Anterior cingulate cortex (tissue), 58 donors: ENCODE measurements at places on chromosomes 3 and 15.

DNA sequence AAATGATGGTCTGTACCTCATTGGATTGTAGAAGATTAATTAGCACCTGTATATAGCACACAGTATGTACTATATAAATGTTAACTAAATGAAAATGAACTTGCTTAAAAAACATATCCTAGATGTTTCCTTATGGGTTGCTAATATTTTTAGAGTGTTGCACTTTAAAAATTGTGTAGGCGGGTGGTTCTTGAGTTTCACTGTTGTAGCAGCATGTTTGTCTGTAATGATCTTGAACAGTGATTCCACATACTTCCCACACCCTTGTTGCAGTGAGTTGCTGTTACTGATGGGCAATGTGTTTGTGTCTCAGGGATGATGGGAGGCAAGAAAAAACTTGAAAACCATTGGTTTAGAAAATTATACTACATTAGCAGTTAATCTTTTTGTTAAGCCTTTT is 22.0 kb downstream of the USP3 start:
- DNase-seq = no peak

- no peak for DNase-seq
Measured at GRCh38 chr15:92584105-92584504, 71.5 kb downstream of the FAM174B start.

DNA sequence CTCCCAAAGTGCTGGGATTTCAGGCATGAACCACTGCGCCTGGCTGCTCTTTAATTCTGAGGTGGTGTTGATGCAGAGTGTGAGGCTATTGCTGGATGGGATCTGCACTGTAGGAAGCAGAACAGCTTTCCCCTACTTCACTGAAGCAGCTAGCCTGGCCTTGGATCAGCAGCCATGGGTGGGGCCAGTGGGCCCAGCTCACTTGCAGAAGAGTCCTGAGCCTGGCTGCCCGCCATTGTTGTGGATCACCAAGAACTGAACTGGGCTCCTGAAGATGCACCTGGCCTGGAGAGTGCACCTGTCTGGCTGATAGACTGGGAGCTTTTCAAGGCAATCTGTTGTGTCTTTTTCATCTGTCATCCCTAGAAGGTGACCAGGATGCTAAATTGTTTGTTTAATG is 11.9 kb downstream of the TLNRD1 start:
- DNase-seq = no peak

GRCh38 chr15:22253676-22254408 is 173.5 kb downstream of the OR4M2 start:
- no peak for DNase-seq

DNA sequence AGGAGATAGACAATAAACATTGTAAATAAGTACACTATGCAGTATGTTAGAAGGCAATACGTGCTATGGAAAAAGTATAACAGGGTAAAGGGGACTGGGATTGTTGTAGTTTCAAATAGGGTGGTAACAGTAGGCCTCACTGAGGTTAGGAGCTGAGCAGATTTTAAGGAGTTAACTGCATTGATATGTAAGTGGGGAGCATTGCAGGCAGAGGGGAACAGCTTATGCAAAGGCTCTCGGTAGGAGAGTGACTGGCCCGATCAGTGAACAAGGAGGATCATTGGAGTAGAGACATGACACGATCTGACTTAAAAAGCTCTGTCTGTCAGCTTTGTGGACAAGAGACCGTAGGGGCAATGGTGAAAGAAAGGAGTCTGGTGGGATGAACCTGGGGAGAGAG is 46.8 kb downstream of the PCCB start:
- no peak for DNase-seq

- DNase-seq = no peak
Measured at GRCh38 chr3:22431334-22431733, 680.3 kb upstream of the ZNF385D start.

DNA sequence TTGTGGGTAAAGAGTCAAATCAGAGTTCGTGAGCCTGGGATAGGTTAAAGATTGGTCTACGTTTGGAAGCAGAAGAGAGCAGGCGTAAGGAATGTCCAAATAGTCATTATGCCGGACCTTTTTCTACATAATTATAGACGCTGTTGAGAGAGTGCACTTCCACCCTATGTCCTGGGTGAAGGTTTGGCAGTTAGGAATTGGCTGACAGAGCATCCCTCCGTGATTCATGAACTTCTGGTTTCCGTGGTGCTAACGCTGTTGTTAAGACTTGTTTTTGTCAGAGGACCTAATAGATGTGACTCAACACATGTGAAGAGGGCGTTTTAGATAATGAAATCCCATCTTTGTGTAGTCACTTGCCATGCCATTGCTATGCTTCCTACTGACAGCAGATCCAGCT is 1.1 kb downstream of the EAF1 start:
- no peak for DNase-seq
